ENCODE measurements at places on chromosomes 2 and 18.

DNA sequence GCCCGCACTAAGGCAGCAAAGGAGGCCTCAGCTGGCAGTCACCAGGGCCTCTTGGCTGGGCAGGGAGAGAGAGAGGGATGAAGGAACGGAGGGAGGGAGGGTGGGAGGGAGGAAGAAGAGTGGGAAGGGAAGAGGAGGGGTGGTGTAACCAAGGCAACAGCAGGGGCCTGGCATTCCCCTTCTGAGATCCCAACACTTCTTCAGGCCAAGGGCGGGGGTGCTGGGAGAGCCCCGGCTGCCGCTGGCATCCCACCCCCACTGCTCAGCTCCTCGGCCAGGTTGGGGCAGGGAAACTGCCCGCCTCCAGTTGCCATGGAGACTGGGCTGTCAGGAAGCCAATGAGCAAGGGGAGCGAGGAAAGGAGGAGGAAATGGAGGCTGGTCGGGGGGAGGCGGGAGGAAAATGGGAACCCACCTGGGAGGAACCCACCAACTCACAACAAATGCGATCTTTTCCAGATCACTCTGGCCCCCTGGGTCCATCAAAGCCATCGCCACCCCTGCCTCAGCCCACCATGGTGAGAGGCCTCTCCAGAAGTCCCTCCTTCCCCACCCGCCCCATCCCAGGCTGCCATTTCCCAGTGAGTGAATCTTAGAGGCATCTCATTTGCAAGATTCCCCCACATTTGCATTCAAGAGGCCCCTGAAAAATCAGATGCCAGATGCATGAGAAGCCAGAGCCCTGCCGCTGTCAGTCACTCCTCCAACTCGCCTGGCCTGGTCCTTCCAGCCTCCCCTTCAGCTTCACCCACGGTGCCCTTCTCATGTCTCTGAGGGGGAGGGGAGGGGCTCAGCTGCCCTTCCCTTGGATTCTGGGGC is 12.4 kb downstream of the SH2D6 start:
- no peak for DNase-seq

GRCh38 chr2:183079139-183079775 is 710 bp downstream of the DUSP19 start:
- DNase-seq, result no peak

DNA sequence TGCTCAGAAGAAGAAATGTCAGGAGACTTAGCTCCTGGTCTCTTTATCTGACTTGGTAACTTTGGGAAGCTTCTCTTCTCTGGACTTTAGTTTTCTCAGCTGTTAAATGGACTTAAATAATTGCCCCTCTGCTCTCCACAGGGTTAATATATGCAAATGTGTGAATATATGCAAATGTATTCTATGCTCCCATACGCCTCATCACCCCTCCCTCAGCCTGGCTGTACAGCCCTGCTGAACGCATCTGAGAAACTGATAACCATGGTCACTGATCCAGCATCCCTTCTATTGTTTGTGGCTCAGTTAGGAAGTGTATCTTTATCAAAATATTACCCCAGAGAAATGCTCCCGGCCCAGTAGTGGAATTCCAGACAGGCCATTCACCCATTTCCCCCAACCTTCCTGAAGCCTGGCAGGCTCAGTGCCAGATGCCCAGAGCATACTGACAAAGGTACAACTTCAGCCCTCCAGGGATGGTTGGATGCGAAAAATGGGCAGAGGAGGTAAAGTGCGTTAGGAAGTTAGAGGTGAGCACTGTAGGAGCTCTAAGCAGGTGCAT is 103.4 kb downstream of the DYSF start:
- DNase-seq, result no peak

- no peak for DNase-seq
Measured at GRCh38 chr2:1714291-1715064, 29.8 kb downstream of the PXDN start.

DNA sequence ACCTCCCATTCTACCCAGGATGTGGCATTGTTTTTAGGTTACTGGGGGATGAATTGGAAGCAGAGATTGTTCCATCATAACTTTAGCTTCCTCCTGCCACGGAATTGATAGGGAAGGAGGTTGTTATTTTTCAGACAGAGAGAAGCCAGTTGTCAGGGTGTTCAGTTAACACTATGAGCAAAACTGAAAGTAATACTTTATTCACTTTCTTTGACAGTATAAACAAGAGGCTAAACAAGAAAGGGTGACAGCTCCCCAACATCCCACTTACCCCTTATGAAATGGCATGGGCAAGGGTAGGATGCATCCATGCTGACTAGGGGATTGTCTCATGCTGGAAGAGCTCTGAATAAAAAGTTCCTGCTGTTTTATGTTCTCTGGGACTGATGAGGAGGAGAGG is 36.4 kb upstream of the GAREM1 start:
- no peak for DNase-seq

DNA sequence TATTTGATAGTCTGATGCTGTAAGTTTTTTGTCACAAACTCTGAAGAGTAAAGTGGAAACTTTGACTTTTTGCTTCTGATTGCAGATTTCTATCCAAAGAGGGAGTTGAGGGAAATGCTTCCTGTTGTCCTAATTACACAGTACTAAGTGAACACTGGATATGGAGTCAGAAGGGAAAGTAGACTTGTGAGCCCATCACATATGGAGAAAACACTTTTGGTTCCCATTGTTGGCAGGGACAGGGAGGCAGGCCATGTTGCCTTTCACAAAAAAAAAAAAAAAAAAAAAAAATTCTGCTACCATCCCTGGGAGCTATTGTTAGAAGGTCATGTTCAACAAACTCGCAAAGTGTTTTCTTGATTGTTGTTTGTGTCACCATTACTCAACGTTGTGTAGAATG is 144.3 kb downstream of the RPIA start:
- DNase-seq, result no peak

- no peak for DNase-seq
Measured at GRCh38 chr2:143436951-143437350, 307.7 kb downstream of the ARHGAP15 start.

DNA sequence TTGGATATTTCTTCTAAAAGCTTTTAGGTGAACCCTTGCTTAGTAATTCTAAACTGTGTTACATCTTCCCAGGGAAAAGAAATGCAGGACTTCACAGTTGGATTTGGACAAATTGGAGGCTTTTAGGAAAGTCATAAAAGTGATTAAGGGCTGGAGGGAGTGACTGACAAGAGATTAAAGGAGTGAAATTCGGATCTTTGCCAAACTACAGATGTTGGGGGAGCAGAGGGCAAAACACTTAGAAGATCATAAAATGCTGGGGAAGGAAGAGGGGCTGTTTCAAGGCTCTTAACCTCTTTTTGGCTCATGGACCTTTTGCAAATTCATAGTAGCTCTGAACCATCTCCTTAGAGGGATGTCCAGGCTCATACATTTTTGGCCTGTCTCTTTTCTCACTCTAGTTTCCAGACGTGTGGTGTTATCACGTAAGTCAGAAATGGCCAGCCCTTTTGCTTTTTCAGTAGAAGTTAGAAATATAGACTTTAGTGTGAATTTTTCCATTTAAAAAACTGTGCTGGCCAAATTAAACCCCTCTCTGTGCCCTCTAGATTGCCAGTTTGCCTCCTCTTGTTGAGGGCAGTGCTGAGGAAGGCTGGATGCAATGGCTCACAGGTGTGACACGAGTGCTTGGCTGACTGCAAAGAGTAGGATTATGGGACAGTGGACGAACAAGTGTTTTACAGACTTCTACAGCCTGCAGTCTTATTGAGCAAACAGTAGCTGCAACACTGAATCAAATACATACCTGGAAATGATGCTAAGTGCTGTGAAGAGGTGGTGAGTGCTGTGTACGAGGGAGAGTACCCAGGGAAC is 109.9 kb downstream of the LYPD6B start:
- DNase-seq, result no peak

GRCh38 chr2:42140496-42140895 is 28.7 kb upstream of the EML4 start:
- DNase-seq, result no peak

- no peak for DNase-seq
Measured at GRCh38 chr2:83191316-83191715, 1267.8 kb downstream of the SUCLG1 start.

GRCh38 chr2:54650612-54651011 is 72.8 kb upstream of the EML6 start:
- DNase-seq, result no peak

DNA sequence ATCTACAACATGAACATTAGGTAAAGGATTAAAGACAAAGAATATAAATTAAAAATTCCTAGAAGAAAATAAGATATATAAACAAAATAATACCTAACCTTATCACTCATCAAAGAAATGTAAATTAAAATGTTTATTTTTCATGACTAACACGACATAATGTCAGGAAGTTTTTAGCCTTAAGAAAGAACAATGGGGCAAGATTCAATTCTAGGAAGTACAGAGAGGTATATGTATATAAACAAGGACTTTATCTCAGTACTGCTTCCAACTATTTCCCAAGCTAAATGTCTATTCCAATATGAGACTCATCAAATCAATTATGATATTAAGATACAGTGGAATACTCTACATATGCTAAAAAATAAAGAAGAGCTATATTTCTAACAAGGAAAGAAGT is 44.1 kb downstream of the TTC21B start:
- no peak for DNase-seq

GRCh38 chr2:188852772-188853171 is 121.4 kb upstream of the COL3A1 start:
- no peak for DNase-seq

DNA sequence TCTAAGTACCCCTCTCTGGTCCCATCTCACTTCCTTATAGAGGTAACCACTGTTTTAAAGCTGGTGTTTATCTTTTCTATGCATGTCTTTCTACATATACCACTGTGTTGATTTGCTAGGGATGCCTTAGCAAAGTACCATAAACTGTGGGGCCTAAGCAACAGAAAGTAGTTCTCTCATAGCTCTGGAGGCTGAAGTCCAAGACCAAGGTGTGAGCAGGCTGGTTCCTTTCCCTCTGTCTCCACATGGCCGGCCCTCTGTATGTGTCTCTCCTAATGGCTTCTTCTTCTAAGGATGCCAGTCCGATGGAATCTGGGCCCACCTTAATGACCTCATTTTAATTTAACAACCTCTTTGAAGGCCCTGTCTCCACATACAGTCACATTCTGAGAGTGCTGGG is 40.8 kb upstream of the ROCK2 start:
- DNase-seq, result no peak

DNA sequence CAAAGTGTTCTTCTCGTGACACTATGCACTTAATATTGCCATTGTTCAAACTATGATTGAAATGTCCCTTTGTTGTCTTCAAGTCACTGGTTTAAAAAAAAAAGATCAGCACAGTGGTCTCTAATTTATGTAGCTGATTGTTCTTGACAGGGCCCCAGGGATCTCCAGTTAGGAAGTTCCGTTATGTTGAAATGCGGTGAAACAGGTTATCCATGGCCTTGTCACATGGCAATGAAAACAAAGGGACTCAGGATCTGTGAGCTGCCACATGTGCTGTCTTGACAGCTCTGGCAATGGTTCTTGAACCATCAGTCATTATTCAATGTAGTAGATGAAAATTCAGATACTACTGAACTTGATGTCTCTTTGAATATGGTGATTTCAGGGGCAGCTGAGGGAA is 147.4 kb downstream of the SETBP1 start:
- no peak for DNase-seq

Measured in stimulated activated naive CD8-positive, alpha-beta T cell treated with anti-CD3 and anti-CD28 coated beads, Interleukin-15, Interleukin-2, amounts not matched to agents 100 U/mL and 50 U/mL, for 24 hours (primary cell).